ENCODE measurements at places on chromosomes 7 and 10. TPM values are rescaled to one million over a fixed set of nuclear protein-coding genes. Genes with fewer than 3 reads are reported as not detected.

DOCK4 gene
- 9.2 TPM for total RNA-seq

DRGX gene
- 0.10 TPM for total RNA-seq

SPDYE9 gene
- not detected for total RNA-seq

ARMC3 gene
- not detected for total RNA-seq

SAP25 gene
- 4.3 TPM for total RNA-seq

MEPCE gene
- total RNA-seq: 35.2 TPM

DNA sequence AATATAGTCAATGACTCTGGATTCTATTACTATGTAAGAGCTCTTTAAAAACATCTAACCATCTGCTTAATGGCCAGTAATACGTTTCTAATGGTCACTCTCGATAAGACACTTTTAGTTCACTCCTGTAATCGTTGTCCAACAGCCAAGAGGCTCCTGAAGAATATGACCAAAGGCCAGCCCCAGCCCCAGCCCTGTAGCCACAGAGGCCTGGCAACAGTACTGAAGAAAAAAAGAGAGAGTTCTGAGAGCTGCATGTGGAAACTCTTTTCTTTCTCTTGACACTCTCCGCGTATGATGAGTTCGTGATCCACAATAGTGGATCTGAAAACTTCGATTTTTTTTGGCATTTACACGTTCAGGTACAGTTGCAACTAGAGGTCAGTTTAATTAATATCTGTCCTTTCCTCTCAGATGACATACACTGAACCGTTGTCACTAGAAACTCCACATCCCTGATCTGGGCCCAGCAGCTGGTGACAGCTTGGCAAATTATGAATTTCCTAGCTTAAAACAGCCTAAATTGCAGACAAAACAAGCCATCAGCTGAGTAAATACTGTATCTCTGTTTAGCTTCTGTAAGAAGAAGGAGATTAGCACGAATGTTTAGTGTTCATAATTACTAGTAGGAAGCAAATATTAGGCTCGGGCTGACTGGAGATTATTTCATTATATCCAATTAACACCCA is 456.7 kb downstream of the LRMDA start:
- no peak for DNase-seq

GRCh38 chr10:13617116-13617515 is 30.4 kb downstream of the PRPF18 start:
- DNase-seq: no peak

DNA sequence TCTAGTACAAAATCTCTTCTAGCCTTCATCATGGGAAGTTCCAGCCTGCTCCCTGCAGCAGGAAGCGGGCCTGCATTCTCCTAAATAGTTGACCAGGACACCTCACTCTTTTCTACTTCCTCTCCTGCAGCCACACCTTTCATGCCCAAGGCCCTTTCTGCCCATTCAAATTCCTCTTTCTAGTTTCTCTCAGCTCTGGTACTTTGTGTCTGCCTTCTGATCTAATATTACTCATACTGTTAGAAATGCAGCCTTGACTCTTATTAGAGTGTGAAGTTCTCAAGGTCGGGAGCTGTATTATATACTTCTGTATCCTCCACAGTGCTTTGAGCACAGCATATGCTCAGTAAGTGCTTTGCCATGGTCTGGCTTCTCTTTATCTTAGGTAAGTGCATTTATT is 103.1 kb downstream of the PRKCQ start:
- DNase-seq: no peak

DNA sequence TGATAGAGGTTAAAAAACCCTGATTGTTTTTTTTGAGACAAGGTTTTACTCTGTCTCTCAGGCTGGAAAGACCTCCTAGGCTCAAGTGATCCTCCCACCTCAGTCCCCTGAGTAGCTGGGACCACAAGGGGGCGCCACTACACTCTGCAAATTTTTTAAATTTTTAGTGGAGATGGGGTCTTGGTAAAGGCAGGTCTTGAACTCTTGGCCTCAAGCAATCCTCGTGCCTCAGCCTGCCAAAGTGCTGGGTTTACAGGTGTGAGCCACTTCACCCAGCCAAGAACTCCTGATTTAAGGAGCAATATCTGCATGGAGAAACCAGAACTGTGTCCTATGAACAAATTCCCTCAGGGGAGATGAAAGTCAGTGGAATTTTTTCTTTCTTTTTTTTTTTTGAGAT is 7.3 kb upstream of the KLHDC10 start:
- DNase-seq: peak; percentile 64

DNA sequence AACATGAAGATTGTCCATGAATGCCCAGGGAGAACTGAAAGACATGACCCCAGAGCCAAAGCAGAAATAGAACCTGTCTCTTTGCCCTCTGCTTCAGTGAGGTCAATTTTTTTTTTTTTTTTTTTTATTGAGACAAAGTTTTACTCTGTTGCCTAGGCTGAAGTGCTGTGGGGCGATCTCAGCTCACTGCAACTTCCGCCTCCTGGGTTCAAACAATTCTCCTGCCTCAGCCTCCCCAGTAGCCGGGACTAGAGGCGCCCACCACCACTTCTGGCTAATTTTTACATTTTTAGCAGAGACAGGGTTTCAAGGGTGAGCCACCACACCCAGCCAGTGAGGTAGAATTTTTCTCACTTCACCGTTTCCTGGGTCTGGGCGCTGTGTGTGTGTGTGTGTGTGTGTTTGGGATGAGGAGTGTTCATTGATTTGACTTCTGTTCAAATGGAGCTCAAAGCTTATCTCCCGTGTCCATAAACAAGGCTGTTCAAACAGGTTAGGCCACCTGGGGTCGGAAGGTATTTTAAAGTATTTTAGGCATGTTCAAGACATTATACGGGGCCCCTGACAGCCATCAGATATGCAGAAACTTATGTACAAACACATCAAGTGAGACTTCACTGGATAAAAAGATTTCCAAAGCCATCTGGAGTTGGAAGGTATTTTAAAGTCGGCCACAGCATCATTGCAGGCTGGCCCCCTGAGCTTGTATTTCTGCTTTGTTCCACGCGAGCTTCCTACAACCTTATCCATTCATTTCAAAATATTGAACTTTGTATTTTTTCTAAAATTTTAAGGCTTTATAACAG is 93.8 kb downstream of the MAP3K8 start:
- no peak for DNase-seq

DNA sequence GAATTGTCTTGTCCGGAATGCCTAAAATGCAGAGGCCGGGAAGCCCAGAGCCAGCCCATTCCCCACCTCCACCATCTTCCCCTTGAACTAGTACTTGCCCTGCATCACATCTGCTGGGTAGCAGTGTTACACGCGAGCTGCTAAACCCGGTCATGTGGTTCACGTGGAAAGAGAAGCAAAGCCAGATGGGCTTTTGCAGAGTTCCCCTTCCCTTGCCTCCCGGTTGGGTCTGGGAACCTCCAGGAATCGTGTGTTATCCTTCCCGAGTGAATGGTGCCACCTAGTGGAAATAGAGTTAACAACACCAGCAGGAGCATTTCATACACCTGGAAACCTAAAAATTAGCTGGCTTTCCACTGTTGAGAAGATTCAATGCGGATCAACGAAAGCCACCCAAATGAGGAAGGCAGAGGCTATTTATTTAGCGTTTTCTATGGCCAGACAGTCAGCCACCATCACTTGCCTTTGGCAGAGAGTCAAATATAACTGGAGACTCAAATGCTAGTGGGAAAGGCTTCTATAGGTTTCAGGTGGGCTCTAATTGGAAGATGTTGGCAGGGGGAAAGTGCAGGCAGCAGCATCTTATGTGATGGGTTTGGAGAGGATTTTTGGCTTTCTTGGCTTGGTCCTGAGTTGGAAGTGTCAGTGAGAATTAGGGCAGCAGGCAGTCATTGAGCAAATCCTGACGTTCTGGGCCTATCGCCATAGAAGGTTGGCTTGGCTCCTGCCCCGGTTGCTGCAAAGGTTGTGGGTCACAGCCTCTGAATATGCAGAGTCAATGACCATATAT is 12.9 kb upstream of the DENND2A start:
- DNase-seq: peak; percentile 80
